ENCODE measurements at places on chromosomes 4 and X.

DNA sequence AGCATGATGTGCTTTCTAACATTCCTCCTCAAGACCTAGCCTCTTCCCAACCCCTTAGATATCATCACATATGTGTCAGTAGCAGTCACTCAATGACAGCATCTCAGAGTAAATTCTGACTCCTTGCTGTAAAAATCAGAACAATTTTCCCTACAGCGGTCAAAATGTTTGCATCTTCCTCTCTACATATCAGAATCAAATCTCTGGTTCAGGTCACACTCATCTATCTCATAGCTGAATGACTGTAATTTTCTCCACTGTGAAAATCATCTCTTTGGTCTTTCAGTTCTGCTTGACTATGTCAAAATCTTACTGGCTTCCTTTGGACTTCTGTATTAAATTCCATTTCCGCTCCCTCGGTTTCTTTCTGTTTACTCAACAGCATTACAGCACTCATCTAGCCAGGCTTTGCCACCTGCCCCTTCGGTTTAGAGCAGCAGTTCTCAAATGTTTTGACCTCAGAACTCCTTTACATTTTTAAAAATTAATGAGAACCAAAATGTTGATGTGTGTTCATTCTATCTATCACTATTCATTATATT is 57.3 kb downstream of the AGA start:
- no peak for DNase-seq

DNA sequence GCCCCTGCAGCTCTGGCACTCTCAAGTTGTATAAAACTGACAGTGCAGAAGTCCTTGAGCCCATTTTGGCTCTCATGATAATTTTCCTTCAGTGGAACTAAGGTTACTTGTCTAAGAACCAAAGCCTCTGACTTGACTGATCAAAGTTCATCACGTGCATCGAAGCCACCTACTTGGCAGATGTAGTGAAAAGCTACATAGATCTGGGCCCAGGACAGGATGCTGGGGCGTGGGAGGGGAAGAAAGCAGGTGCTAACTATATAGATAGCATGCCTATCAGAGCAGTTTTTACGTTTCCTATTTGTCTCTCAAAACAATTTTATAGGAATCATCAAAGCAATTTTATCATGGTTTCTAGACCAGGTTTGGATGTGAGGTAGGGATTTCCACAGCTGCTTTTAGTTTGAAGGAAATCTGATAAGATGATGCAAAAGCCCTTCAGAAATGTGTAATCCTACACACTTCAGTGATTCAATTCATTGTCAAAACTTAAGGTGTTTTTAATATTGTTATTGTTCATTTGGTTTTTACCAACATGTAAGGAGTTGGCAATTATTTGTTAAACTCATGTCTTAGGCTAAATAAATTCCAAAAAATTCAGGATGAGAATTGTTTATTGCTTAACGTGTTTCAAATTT is 1.2 kb upstream of the CD40LG start:
- no peak for DNase-seq

- no peak for DNase-seq
Measured at GRCh38 chrX:30812326-30812725, 76.7 kb downstream of the TAB3 start.

GRCh38 chr4:182142176-182143085 is 100.8 kb upstream of the TENM3 start:
- no peak for DNase-seq

GRCh38 chr4:186724864-186725468 is 1.3 kb upstream of the FAT1 start:
- no peak for DNase-seq

DNA sequence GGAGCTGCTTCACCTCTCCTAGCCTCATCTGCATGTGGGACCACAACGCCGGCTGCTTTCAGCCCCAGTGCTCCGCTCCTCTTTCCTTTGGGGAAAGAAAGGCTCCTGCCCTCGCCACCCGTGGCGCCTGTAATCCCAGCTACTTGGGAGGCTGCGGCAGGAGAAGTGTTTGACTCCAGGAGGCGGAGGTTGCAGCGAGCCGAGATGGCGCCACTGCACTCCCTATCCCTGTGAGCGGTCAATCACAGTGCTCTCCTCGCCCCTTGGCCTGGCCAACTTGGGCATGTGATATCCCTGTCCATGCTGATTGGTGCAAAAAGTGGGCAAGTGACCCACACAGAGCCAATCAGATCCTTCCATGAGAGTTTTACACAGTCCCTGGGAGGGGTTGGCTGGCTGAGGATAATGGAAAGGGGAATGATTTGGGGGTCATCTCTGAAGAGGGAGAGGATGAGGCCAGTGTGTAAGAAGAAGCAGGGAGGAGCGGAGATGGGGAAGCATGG is 56.2 kb downstream of the WFS1 start:
- DNase-seq, result no peak

- DNase-seq, result no peak
Measured at GRCh38 chr4:25775166-25775565, 87.6 kb downstream of the SEL1L3 start.

- no peak for DNase-seq
Measured at GRCh38 chr4:183347146-183347545, 24.9 kb upstream of the CLDN24 start.

- DNase-seq, result no peak
Measured at GRCh38 chr4:182143086-182143821, 99.9 kb upstream of the TENM3 start.

DNA sequence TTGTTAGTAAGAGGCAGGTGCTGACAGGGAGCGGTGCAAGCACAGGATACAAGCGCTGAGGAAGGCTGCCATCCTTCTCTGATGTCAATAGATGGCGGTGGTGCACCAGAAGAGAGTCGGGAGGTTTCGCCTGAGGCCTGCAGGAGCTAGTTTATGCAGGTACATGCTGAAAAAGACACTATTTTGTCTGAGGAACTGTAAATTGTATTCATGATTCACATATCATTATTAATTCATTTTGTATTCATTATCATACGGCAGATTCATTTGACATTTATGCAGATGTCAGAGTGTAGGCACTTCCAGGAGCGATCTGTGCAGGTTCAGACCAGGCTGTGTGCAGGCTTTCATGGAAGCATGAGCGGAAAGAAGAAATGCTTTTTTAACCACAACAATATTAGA is 824.0 kb downstream of the STIM2 start:
- no peak for DNase-seq

Measured in SIG-M5 (cell line).